GDM1 (cell line): ENCODE measurements at places on chromosomes 2 and 18.

DNA sequence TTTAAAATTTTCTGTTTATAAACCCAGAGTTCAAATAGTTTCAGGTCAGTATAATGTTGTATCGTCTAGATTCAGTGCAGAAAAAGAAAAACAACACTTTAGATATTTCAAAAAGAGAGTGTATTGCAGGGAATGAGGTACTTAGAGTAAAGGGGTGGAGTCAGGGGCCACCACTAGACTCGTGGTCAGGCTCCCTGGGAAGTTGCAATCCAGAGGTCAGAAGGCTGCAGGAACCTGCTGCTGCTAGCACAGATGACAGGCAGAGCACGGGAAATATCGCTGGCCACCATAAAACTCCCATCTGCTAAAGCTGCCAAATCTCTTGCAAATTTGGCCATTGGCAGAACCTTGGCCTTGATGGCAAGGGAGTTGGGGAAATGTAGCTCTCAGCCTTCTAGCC is 64.6 kb downstream of the THNSL2 start:
- no peak for DNase-seq

GRCh38 chr18:10511236-10511635 is 14.6 kb upstream of the NAPG start:
- DNase-seq, result no peak

DNA sequence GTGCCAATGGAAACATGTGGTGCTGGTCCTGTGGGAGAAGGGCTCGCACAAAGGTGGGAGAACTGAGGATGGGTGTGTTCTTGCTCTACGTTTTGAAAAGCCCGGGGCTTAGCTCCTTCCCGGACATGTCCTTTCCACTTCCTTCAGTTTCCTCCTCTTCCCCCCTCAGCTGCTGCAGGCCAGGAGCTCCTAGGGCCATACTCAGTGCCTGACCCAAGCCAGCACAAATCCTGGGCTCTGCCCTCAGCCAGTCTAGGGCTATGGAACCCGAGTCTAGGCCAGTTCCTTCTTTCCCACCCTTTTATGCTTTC is 1.4 kb upstream of the SIX2 start:
- DNase-seq, result no peak

DNA sequence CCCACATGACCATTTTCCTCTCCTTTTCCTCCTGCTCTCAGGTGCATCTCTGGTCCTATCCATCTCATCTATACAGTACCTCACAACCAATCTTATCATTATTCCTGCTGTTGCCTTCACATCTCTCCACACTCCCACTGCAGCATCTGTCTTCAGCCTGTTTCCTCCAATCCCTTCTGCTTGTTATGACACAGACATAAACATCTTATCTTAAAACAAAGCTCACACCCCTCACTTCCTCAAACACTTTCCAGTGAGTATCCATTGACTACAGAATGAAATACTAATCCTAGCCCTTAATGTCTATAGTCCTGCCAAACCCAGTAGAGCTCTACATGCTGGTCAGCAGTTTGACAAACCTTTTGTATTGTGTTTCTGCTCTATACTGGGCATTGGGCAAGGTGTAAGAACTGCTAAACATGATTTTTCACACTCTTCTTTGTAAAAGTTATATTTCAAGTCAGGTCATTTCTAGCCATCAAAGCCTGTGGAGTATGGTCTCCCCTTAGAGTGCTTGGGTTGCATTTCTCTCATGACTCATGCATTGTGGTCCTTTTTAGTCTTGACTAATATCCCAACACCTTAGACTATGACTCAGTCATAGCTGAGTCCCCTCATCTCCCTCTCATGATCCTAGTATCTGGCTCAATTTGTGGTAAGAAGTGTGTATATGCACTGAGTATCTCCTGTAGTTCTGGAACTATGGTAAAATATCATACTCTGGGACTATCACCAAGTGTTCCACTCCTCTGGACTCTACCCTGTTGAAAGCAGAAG is 187.0 kb downstream of the CYRIA start:
- peak; percentile 38 for DNase-seq

DNA sequence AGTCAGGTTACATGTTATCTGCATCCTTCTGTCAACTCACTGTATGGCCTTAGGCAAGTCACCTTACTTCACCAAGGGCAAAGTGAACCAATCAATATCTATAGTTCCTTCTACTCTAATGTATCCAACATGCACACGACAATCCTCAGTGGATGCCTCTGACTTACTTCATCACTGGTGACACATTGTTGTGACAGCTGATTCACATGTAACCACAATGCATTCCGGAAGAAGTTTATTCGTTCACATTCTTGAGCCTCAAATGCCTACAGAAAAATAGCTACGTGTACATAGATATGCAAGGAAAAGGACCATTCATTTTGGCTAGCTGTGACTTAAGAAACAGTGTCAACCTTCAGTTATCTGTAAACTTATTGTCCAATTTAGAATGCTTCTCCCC is 26.3 kb upstream of the EPG5 start:
- DNase-seq, result no peak

DNA sequence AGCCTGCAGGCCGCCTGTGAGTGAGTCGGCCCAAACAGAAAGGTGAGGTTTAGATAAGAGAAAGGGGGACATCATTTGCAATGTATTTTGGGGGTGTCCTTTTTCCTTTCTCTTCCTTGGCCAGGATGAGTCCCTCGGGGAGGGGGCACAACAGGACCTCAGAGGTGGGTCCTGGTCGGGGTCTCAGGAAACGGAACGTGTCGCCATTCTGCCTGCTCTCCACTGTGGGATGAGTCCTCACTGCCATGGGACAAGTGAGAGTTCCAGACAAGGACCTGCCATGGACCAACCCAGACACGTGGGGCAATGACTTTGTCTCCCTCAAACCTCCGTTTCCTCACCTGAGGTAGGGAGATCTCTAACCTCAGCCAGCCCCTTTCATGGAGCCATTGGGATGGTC is 67.9 kb upstream of the TAF1B start:
- no peak for DNase-seq

DNA sequence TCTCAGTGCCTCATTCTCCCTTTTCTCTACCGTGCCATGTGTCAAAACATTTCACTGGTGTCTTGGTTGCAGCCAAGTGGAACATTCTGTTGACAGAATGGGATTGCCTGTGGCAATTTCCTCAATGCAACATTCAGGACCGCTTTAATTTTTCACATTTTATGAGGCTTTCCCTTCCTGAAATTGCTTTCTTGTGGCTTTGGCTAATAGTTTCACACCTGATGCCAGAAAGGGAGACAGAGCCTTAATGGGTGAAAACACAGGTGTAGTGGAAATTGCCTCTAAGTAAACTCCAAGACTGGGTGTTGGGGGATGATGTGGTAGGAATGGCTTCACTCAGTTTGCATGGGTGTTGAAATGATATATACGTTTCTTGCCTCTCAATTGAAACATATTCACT is 278.3 kb downstream of the TSN start:
- no peak for DNase-seq

GRCh38 chr2:3527886-3528785 is 8.8 kb upstream of the ADI1 start:
- DNase-seq, result no peak

DNA sequence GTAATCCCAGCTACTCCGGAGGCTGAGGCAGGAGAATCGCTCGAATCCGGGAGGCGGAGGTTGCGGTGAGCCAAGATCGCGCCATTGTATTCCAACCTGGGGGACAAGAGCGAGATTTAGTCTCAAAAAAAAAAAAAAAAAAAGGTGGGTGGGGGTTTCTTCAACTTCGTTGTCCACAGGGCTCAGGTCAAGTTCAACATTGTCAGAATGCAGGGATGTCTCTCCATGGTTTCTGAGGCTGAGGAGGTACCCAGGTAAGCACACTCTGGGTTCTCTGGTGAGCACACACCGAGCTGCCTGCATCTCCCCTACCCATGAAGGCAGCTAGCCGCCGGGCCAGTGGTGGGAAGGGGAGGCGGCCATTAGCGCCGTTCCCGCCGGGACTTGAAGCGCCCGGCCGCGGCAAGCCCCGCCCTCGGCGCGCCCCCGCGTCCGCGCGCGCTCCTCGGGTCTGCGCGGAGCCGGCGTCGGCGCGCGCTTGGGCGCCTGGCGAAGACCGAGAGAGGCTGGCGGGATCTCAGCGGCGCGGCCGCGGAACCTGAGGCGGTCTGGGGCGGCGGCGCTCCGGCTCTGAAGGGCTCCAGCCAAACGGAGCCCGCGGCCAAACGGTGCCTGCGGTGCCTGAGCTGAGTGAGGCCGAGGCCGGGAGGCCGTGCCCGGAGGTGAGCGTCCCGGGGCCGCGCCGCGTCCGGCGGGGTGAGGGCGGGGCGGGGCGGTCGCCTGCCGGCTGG is at the start of gene UBXN2A:
Gene UBXN2A, plus strand, starts transcription at position 477 of the 731 bp plus-strand sequence. CDS start 17,852 bp downstream, outside the sequence.
- peak; percentile 78 for DNase-seq

DNA sequence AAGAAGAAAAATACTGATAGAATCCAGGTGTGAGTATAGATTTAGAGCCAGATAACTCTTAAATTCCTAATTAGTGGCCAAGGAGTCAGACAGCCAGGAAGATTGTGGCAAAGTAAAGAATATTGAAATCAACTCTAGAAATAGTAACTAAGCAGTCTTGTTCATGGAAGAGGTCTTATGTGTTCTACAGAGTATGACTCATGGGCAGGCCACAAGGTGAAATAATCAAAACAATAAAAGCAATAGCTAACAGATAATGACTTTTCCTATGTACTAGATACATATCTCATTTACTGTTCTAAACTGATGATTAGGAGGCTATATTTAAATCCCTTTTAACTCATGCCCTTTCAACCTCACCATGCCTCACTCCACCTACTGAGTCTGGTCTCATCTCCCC is 227.4 kb upstream of the COL3A1 start:
- DNase-seq, result no peak

DNA sequence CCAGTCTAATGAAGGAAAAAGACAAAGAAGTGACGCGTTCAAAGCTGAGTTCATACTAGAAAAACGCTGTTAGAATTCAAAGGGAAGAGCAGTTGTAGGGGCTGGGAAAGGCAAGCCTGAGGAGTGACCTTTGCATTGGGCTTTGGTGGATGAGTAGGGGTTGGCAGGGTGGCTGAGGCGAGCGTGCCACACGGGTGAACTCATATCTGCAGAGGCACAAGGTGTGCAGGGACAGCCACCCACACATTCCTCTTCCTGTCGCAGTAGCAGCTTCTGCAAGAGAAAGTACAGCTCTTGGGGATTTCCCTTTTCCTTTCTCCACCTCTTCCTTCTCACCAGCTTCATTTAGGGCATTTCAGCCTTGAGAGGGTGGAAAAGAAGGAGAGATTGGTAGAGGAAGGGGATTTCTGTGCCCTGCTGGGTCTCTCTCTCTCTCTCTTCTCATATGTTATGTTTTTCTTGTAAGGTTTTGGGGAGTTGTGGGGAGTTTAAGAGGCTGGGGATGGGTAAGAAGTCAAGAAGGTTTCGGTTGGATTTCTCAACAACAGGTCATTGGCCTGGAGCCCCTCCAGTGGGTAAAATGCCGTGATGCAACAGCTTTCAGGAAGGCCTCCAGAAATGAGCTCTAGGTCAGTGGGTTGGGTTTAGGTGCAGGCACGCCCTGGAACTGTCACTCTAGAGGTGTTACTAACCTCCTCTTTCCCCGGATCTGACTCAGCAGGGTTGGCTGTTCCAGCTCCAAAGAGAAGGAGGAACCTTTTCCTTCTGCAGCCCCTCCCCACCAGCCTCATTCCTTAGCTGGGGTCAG is 40.1 kb downstream of the ODC1 start:
- peak; percentile 57 for DNase-seq

GRCh38 chr2:60500861-60501260 is 52.6 kb downstream of the BCL11A start:
- DNase-seq, result no peak

DNA sequence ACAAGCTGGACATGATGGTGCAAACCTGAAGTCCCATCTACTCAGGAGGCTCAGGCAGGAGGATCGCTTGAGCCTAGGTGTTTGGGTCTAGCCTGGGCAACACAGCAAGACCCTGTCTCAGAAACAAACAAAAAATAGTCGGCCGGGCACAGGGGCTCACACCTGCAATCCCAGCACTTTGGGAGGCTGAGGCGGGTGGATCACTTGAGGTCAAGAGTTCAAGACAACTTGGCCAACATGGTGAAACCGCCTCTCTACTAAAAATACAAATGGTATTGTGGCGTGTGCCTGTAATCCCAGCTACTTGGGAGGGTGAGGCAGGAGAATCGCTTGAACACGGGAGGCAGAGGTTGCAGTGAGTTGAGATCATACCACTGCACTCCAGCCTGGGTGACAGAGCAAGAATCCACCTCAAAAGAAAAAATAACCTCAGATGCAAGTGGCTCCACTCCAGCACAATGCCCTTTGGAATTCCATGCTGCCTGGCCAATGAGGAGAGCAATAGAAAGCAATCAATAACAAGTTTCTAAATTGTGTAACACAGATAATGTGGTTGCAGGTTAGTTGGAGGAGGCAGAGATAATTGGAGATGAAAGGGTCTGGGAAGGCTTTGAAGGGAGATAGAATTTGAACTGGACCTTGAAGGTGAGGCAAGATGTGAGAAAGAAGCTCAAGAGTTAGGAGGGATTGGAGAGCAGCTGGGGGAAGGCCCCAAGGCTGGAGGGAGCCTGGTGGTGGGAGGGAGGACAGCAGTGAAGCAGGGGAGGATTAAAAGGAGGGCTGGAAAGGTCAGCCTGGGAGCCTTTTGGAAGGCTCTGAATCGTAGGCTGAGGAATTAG is 6.0 kb downstream of the TTC31 start:
- no peak for DNase-seq

GRCh38 chr18:37450434-37451132 is 115.0 kb downstream of the CELF4 start:
- DNase-seq, result no peak

DNA sequence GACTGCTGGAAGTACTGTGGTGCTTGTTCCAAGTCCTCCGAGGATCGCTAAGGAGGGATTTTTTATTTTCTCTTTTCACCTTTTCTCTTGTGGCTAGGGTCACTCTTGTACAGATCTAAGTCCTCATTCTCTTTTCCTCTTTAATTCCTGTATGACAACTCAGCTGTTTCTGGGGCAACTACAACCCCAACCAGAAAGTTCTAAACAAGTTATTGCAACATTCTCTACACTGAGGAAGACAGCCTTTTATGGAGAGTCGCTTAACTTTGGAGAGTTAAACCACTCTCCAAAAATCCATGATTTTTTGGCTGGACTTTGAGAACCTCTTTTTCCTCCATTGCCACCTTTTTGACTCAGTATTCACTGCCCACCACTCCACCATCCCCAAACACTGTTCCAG is 74.0 kb upstream of the SESTD1 start:
- DNase-seq, result no peak

GRCh38 chr2:38716185-38716584 is 35.0 kb downstream of the SRSF7 start:
- DNase-seq, result no peak

- DNase-seq, result no peak
Observed at GRCh38 chr2:227578642-227579041, 20.1 kb upstream of the SCYGR2 start.
